ENCODE measurements at places on chromosomes 13 and 19. TPM values are rescaled to one million over a fixed set of nuclear protein-coding genes. Genes with fewer than 3 reads are reported as not detected.

- H3K36me3 ChIP-seq, result no peaks in the 10 kb centered on the region
- H3K4me1 ChIP-seq, result peaks cover 16% of the 10 kb centered on the region
- H3K27me3 ChIP-seq, result no peaks in the 10 kb centered on the region
Observed at GRCh38 chr19:10617409-10618121, 7.8 kb upstream of the SLC44A2 start.

DNA sequence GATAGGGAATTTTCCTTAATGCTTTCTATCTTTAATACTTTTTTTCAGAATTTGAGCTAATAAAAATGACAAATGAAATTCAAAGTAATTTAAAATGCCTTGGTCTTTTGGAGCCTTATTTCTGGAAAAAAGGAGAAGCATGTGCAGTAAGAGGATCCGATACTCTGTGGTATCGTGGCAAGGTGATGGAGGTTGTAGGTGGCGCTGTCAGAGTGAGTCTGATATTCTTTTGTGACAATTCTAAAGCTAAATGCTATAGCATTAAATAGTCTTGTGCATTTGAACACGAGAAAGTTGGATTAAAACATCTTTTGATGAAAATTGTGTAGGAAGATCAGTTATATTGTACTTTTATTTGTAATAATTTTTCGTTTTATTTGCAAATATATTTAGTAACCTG is 95.0 kb downstream of the RNF17 start:
- no peak overlapping the region for H3K27ac ChIP-seq
- no peak overlapping the region for H3K4me3 ChIP-seq
- H3K4me1 ChIP-seq, result no peaks in the 10 kb centered on the region
- H3K27me3 ChIP-seq, result peaks cover 12% of the 10 kb centered on the region
- H3K36me3 ChIP-seq, result no peaks in the 10 kb centered on the region

- H3K27me3 ChIP-seq, result no peaks in the 10 kb centered on the region
- no peaks in the 10 kb centered on the region for H3K4me1 ChIP-seq
- DNase-seq, result peak; percentile 27
- no peak overlapping the region for H3K4me3 ChIP-seq
Observed at GRCh38 chr13:111913761-111914140, 153.2 kb upstream of the SOX1 start.

Gene RAB11B
- total RNA-seq, result 28.3 TPM
